ENCODE measurements at places on chromosomes 11 and 22.

DNA sequence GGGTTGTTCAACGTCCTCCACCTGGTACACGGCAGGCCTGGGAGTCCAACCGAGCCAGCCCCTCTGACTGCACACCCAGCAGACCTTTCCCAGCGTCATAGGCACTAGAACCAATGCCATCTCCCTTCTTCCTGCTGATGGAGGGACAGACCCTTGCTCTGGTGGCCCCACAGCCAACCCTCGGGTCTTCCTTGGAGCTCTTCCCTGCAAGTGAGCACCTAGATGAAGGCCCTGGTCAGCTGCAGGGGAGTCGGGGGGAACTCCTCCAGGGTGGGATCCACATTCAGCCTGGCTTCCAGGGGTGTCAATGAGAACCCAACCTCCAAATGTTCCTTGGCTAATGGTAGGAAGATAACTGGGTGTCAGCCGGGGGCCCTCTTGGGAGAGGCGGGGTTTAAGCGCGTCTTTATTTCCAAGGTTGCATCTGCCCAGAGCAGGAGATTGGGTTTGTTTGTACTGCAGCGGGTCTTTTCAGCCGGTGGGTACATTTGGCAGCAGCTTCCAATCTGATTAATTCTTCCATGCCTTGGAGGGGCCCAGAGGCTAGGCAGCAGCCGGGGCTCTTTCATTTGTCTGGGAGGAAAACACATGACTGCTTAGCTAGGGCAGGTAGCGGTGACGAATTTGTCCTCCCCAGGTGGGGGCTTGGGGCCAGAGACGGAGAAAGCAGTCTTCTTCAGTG, 56.0 kb upstream of the SHISAL1 start:
- DNase-seq: no peak

- no peak for DNase-seq
Measured at GRCh38 chr11:47060807-47061206, 115.9 kb downstream of the ARFGAP2 start.

GRCh38 chr22:46055911-46056545, 79.1 kb upstream of the WNT7B start:
- peak; percentile 97 for DNase-seq

DNA sequence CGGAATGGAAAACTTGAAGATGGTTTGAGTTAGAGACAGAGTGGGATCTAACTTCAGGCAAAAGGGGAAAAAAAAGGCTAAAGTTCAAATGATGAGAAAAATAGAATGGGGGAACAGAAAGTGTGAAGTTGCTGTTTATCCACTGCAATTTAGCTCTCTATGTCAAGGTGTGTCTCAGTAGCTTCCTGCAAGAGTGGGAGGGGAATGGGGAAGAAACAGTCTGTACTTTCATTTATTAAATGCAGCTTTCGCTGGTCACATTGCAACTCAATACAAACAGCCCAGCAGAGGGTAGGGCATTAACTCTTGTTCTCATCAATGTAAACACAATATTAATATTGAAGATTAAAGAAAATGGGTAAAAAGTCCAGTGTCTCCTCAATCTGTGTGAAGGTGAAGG, 214.7 kb upstream of the SYN3 start:
- DNase-seq: no peak

- DNase-seq: peak; percentile 34
Measured at GRCh38 chr11:7436657-7437056, 48.6 kb upstream of the OLFML1 start.

- DNase-seq: no peak
Measured at GRCh38 chr11:113977701-113978100, 2.8 kb downstream of the HTR3A start.

- DNase-seq: no peak
Measured at GRCh38 chr22:50217543-50218152, 16.8 kb downstream of the SELENOO start.

DNA sequence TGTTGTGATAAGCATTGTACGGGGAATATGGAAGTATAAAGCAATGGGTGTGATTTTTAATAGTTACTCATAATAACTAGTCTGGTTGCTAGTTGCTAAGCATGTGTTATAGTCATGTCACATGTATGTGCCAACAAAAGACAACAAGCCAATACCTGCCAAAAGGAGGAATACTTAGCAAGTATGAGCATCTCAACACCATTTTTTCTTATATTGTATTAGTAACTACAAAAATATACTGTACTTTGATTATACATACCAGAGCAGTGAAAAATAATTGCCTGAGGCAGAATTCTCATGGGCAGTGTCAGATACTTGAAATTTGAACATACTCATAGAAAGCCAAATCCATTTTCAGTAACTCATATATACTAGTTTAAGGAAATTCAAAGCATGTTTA, 62.4 kb upstream of the ALKBH3 start:
- no peak for DNase-seq
